ENCODE measurements at places on chromosomes 2 and 18.

DNA sequence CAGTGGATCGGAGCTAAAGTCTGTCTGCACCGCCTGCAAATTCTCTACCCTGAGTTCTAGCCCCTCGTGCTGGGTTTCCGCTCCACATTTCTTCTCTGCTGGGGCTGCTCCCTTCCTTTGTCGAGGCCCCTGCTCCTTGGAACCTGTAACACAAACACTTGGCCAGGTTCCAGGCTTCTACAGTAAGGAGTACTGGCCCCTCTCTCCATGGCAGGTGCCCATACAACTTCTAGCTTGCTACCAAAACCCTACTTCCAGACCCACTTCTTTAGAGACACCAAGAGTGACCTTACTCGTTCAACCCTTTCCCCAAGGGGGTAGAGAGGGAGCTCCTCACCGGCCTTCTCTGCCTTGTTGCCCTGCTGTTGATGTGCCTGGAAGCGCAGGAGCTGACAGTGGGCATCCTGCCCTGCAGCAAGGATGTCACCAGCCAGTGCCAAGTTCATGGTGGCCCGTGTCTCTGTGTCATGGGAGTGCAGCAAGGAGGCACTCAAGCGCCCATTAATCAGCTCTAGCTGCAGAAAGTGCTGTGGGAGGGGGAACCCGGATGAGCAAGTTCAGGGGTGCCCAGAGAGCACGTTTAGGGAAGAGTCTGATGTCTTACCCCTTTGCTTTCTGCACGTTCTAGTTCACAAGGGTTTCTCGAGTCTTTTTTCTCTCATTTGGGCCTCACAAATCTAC, 1.1 kb downstream of the PREB start:
- no peak for DNase-seq

- no peak for DNase-seq
Measured at GRCh38 chr18:59699750-59700534, 2.7 kb upstream of the CCBE1 start.

GRCh38 chr2:198731842-198732399, 725.8 kb downstream of the SATB2 start:
- DNase-seq = no peak

GRCh38 chr2:182064019-182064778, 78.5 kb downstream of the PPP1R1C start:
- DNase-seq = no peak

DNA sequence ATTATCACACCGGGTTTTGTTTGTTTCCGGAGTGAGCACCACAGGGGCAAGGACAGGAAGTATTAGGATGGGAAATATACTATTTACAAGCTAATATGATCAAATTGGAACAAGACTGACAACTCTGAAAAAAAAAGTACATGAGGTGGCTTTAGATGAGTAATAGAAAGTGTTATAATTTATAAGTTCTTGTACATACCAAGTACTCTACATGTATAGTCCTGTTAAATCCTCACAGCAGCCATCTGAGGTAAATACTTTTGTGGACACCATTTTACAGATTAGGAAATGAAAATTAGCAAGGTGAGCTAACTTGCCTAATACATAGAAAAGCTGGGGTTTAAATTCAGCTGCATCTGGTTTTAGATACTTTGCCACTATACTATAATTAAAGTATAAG, 11.2 kb downstream of the FAP start:
- no peak for DNase-seq

DNA sequence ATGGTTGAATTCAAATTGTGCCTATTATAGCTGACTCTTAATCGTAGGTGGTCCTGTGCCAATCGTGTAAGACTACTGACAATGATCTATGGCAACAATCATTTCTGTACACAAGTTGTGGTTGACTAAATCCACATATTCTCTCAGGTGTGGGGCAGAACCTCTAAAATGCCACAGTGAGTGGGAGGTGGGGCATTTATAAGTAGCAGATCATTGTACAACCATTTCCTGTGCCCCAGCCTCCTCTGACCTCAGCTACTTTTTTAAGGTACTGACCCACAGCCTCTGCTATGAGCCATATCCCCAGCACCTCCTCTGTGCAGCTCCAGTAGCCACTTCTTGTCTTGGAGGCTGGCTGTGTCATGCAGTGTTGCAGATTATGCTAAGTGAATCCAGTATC, 48.6 kb upstream of the RAPH1 start:
- no peak for DNase-seq

DNA sequence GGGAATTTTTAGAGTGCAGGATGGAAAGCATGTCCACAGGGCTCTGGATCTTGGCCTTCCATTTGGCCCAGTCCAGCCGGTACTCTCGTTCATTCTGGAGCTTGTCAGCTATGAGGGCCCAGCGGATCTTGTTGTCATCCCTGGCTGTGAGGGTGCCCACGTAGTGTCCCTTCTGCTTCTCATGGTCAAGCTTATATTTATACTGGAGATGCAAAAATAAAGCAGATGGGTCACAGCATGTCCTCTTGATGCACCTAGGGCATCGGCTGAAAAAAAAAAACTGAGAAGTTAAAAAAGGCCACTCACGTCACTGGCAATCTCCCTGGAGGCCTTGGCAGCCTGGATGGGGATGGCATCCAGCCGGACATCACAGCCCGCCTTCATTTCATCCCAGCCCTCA, 160.5 kb downstream of the RIF1 start:
- no peak for DNase-seq

GRCh38 chr2:127771756-127772155, 39.2 kb downstream of the WDR33 start:
- no peak for DNase-seq

DNA sequence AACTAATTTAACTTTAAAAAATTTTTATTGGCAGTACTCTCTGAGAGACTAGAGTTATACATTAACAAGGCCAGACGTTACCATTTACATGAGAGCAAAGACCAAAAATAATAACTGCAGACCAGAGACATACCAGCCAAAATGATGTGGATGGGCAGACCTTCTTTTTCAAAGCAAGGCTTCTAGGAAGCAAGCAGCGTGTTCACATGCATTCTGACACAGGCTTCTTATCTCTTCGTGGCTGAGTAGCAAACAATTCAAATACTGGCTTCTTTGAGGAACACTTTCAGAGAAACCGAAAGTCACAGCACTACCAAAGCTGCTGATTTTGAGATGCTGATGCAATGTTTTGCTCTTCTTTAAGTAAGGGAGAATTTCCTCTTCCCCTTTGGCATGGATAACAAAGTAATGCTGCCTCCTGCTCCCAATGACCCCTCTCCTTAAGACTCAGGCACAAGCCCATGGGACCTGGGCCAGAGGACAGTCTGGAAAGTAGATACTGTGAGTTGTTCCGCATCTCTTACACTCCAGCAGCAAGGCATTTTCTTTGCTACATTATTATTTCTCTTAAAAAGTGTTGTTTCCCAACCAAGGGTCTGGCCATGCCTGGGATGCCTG, 181.9 kb downstream of the MREG start:
- DNase-seq = no peak

GRCh38 chr2:207503234-207503633, 26.5 kb upstream of the CREB1 start:
- no peak for DNase-seq

DNA sequence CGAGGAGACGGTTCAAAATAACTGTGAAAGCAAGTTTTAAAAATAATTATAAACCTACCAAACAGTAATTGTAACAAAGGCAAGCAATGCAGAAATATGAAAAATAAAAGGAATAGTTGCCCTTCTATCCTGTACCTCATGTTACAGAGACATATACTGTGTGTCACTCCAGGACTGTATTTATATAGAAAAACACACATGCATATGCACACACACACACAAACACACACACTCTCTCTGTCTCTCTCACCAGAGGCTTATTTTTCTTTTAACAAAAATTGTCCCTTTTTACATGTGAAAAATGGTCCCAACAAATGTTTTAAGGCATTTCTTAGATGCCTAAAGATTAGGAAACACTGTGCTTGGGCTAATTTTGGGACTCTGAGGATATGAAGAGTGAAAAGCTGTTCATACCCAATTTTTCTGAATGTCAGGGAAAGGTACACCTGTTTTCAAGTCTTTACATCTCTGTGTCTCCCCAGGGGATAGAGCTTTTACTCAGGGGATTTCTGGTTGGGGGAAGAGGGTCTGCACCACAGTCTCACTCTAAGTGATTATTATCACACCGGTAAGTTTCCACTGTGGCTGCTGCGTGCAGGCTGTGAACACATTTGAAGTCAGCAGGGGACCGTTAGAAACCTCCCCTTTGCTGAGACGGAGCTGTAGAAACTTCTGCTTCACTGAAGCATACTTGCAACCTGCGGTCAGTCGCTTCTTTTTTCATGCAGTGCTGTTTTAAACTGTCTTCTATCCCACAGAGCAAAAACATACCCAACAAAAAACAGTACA, 51.4 kb upstream of the SPAG16 start:
- no peak for DNase-seq

Measured in SK-N-MC (cell line).